Fibroblast of gingiva (primary cell): ENCODE measurements at places on chromosomes 7 and 10.

GRCh38 chr10:90939116-90939515, 18.2 kb upstream of the ANKRD1 start:
- DNase-seq, result no peak

- no peak for DNase-seq
Measured at GRCh38 chr7:100693312-100694097, 545 bp downstream of the GIGYF1 start.

- DNase-seq, result no peak
Measured at GRCh38 chr10:126397156-126397555, 8.9 kb upstream of the ADAM12 start.

DNA sequence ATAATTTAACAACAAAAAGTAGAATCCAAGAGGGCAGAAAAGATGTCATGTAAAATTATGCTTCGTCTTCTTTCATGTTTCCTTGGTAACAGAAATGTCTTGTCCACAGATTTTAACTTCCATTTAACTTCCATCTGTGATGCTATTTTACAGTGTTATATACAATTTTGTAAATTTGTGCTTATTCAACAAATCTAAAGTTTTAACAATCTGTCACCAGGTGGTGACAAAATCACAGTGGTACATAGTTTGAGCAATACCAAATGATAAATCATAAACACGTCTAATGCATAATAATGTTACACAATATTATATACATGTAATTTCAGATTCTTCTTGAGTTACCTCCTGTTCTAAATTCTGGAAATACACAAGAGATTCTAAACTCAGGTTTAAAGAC, 784.4 kb upstream of the CELF2 start:
- DNase-seq, result no peak

DNA sequence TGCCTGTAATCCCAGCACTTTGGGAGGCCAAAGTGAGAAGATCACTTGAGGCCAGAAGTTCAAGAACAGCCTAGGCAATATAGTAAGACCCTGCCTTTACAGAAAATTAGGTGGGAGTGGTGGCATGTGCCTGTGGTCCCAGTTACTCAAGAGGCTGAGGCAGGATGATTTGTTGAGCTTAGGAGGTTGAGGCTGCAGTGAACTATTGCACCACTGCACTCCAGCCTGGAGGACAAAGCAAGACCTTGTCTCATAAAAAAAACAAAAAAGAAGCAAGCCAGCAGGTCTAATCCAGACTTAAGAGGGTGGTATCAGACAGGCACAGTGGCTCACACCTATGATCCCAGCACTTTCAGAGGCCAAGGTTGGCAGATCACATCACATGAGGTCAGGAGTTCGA, 24.5 kb upstream of the KCTD7 start:
- DNase-seq, result no peak

- peak; percentile 29 for DNase-seq
Measured at GRCh38 chr10:93813507-93814465, 56.0 kb downstream of the LGI1 start.

GRCh38 chr7:2461268-2462026, 14.8 kb downstream of the GRIFIN start:
- DNase-seq, result no peak

DNA sequence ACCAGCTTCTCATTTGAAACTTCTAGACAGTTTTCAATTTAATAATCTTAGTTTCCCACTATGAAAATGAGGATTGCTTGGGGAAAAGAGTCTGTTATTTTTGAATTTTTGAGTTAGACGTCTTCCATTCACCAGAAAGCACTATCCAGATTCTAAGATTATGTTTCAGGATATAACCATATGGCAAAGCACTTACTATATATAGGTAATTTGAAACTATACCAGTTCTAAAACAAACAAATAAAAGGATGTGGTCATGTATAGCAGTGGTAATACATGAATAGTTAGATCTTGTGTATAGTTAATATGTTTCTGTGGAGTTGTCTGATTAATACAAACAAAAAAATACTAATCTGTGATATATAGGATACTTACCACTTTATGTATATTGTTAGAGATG, 320.0 kb downstream of the EXOC4 start:
- no peak for DNase-seq
